Iris pigment epithelial cell (primary cell): ENCODE measurements at places on chromosomes 6 and 20.

GRCh38 chr6:126716032-126716431, 376.1 kb downstream of the CENPW start:
- DNase-seq: no peak

DNA sequence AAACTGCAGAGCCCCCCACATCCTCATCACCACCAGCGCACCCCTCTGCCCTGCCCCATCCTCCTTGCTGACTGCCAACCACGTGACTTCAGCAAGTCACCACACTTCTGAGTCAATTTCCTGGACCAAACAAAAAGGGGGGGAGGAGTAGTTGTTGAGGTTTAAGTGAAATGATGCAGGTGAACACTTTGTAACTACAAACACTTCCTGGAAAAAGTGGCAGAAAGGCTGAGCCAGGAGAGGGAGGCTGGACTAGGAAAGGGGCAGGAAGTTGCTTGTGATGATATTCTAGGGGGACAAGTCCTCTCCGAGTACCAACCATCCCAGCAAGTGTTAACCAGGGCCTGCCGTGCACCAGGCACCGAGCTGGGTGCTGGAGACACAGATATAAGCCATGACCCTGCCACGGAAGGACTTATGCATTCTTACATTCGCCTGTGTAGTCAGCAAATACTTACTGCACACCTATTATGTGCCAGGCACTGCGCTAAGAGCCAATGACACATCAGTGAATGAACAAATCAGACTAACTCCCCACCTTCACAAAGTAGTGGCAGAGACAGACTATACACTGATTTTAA, 67.3 kb downstream of the PREX1 start:
- peak; percentile 58 for DNase-seq

GRCh38 chr6:132734694-132735236, 20.9 kb upstream of the VNN1 start:
- DNase-seq: peak; percentile 90

GRCh38 chr6:101393251-101393828, at the start of gene GRIK2:
TSS of gene GRIK2 (plus strand) at chr6:101393708.
- DNase-seq: peak; percentile 17

- DNase-seq: no peak
These were observed 71.4 kb downstream of the PLCB4 start for GRCh38 chr20:9140162-9140760.

GRCh38 chr6:131682442-131682841, 18.8 kb downstream of the OR2A4 start:
- DNase-seq: peak; percentile 3

GRCh38 chr20:51176876-51177275, 154.0 kb upstream of the KCNG1 start:
- DNase-seq: peak; percentile 15

GRCh38 chr6:4687989-4688947, 87.9 kb upstream of the CDYL start:
- peak; percentile 90 for DNase-seq

- DNase-seq: no peak
These were observed 128.7 kb upstream of the CST7 start for GRCh38 chr20:24820345-24820744.
